ENCODE measurements at places on chromosomes 6 and 20.
A peak's percentile ranks its signal among the peaks of the same experiment; 100 is the strongest.

DNA sequence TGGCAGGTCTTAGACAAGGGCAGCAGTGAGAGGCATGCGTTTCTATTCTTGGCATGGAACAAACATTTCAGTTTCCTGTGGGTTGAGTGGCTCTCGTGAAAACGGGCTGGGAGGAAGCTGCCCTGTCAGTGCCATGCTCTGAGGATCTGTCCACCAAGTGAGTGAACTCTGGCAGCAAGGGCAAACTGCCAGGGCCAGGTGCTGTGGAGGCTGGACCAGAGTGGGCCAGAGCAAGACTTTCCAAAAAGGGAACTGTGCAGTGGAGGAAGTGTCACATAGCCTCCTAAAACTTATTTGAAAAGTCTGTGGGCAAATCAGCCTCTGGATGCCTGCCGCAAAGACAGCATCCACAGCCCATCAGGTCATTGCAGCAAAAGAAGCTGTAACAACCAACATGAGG is 44.2 kb upstream of the TAB2 start:
- no peak for DNase-seq

GRCh38 chr6:122184401-122184827 is 215.0 kb upstream of the HSF2 start:
- DNase-seq = peak; percentile 26

GRCh38 chr6:31053873-31054272 is 43.6 kb downstream of the MUC22 start:
- DNase-seq = peak; percentile 49

DNA sequence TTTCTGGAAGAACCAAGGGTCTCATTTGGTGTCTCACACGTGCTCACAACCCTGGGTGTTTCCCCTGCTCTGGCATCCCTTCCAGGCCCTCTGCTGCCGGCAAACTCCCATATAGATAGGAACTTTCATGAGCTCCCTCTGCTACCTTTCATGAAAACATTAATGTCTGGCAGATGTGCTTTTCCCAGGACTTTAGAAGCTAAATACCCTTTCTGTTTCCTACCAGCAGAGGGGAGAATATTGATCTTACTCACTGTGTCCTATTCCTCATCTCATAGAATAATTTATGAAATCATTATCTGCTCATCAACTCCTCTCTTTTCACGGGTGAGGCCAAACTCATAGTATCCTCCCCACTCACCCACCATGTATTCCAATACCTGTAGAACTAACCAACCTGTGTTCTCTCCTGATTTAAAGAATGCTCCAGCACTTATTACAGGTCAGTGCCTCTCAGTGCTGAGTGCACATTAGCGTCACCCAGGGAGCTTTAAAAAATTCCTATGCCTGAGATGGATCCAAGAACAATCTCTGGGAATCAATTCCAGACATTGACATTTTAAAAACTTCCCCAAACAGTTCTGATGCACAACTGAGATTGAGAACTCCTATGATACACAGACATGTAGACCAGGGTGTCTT is 298.5 kb upstream of the JAG1 start:
- no peak for DNase-seq

- no peak for DNase-seq
These were observed 97.4 kb downstream of the SNX5 start for GRCh38 chr20:17871181-17871580.

DNA sequence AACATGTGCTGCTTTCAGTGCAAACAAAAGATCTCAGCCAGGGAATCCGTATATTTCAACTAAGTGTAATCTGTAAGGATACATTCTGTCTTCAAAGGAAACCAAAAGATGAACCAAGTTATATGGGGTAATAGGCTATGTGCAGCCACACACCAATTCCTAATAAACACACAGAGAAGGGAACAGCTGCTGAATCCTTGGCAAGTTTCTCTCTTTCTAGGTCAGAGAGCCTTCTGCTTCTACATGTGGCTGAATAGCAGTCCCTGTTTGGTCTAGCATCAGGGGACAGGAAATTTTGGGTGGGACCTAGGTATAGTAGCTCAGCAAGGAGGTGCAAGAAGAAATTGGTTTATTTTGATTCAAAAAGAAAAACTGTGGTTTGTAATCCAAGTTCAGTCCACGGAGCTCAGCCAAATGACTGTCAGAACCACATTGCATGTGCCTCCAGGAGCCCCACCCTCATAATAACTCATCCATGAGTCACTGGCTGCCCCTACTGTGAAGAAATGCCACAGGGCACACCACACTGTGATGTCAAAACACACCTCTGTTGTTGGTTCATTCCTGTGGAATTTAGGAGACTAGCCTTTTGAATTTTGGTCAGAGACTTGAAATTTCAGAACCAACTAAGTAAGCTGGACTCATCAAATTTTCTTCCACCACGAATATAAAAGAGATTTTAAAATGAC is 21.1 kb downstream of the SPTLC3 start:
- no peak for DNase-seq

DNA sequence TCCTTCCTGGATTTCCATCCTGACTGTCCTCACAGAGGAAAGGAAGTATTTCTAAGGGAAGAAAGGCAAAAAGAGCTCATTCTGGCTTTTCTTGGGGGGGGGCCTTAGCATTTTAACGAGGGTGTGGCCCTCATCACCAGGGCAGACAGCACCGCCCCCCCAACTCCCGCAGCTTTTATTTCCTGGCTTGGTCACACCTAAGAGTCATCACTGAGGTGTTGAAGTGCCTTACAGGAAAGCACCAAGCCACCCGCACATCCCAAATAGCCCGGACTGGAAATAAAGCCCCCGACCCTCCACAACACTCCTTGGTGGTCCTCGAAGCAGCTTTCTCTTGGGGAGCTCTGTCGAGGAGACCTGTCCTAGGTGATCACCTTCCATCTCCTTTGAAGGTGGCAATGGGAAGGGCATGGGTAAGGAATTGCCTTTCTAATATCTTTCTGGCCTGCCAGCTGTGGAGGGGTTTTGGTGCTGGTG is 1.3 kb downstream of the PTK7 start:
- no peak for DNase-seq

- DNase-seq = no peak
These were observed 44.7 kb downstream of the DEK start for GRCh38 chr6:18219591-18219990.

DNA sequence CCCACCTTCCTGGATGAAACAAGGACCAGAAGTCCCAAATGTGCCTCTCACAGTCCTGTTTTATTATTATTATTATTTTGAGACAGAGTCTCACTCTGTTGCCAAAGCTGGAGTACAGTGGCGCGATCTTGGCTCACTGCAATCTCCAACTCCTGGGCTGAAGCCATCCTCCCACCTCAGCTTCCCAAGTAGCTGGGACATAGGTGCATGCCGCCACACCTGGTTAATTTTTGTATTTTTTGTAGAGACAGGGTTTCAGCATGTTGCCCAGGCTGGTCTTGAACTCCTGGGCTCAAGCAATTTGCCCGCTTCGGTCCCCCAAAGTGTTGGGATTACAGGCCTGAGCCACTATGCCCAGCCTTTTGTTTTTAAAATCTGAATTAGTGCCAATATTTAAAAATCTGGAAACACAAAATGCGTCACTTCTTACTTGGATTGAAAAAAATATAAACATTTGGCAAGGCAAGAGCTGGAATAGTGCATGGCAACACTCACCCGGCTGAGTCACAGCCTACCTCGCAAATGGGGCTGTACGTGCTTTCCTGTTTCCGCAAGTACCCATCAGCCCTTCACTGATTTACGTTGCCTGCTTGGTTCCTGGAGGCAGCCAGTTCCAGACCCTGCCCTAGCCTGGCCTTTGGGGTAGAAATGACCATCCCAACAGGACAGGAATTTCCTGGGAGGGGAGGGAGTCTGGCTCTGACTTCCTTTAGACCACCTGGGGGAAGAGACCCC is 6.3 kb downstream of the SDCBP2 start:
- DNase-seq = no peak

DNA sequence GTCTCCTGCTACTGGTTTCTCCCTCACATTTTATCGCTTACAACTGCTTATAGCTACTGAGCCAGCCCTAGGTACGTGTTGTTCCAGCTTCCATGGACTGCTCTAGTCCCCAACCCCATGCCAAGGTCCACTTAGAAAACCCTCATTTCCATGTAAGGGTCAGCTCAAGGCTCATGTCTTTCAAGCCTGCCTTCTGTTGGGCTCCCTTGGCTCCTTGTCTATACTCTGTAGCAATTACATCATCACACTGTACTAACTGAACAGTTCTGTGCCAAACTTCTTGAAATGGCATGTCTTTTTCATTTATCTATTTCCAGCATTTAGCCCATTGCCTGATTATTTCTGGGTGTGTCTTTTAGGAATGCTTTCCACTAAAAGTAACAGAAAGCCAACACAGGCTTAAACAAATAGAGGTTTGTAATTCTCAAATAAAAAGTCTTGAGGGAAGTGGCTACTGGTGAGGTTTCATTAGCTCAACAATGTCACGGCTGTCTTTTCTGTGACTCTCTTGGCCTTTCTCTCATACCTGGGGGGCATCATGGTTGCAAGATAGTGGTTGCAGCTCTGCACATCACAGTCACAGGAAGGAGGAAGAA is 317.6 kb downstream of the TPBG start:
- no peak for DNase-seq

- no peak for DNase-seq
These were observed 43.6 kb downstream of the MDGA1 start for GRCh38 chr6:37653933-37654565.

DNA sequence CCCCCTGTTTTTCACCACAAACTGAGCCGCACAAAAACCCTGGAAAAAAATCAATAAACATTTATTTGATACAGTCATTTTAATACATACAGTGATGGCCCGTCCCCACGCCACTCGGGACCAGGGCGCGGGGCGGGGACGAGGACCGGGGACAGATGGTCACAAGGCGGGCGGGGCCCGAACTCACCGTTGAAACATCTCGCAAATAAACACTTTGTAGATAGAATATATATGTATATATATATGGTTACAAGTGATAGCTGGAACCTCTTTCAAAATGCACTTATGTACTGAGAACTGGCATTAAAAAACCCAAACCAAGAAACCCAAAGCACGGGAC is 418 bp upstream of the UCKL1 start:
- no peak for DNase-seq
